ENCODE measurements at places on chromosomes 6 and 20. TPM values are rescaled to one million over a fixed set of nuclear protein-coding genes. Genes with fewer than 3 reads are reported as not detected.

CALHM5 gene
- total RNA-seq, result 11.8 TPM

BPIFA2 gene
- not detected for total RNA-seq

C20orf96 gene
- 3.7 TPM for total RNA-seq

SLC13A3 gene
- total RNA-seq, result 1.5 TPM

All from aortic smooth muscle cell (primary cell).